ENCODE measurements at places on chromosomes 11 and 22. TPM values are rescaled to one million over a fixed set of nuclear protein-coding genes. Genes with fewer than 3 reads are reported as not detected.

Gene PRRG4
- 1.2 TPM for total RNA-seq

Gene RIBC2
- 0.44 TPM for total RNA-seq

Gene ALDH3B1
- total RNA-seq, result 0.63 TPM

Gene MUC15
- total RNA-seq, result not detected

Gene TESMIN
- 1.5 TPM for total RNA-seq

Gene GLYATL2
- not detected for total RNA-seq

Gene POU2AF2
- total RNA-seq, result not detected

Gene PRG3
- not detected for total RNA-seq

Gene MUC5AC
- total RNA-seq, result not detected

Gene YPEL4
- total RNA-seq, result 0.16 TPM

Gene ARHGAP20
- total RNA-seq, result 0.16 TPM

Gene DRD2
- total RNA-seq, result not detected

Gene ACRV1
- total RNA-seq, result not detected

Gene RAPSN
- 0.32 TPM for total RNA-seq

Gene WBP2NL
- 0.16 TPM for total RNA-seq

Measured in bladder microvascular endothelial cell (primary cell).